ENCODE measurements at places on chromosomes 1 and 21.

DNA sequence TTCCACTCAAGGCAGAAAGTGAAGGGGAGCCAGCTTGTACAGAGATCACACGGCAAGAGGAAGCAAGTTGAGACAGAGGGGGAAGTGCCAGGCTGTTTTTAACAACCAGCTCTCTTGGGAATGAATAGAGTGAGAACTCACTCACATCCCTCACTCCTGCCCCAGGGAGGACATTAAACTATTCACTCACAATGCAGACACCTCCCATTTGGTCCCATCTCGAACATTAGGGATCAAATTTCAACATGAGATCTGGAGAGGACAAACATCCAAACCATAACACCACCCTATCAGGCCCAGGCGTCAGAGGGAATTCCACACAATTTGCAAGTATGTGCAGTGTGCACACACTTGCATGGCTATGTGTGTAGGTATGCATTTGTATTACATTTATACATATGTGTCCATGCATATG lies 62.7 kb downstream of the DMAP1 start:
- no peak for DNase-seq

- DNase-seq = no peak
Observed at GRCh38 chr1:94878329-94878728, 48.6 kb downstream of the CNN3 start.

DNA sequence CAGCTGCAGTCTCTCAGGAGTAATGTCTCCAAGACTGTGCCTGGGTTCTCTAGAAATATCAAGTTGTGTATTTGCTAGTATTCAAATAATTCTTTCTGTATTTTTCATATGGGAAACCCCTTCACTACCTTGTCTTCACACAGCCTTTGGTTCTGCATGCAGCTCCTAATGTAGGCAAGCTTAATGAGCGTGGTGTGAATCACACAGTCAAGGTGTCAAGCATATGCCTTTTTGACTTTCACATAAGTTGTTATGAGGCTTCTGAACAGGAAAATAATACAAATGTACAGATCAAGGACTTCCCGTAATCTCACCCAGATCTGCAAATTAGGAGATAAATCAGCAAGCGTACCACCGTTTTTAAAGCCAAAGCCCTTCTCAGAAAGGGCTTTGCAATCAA lies at the start of gene FCRL3:
TSS of gene FCRL3 (minus strand) at position 38 of the 400 bp plus-strand sequence. CDS start 280 bp downstream, outside the sequence.
- DNase-seq = no peak

DNA sequence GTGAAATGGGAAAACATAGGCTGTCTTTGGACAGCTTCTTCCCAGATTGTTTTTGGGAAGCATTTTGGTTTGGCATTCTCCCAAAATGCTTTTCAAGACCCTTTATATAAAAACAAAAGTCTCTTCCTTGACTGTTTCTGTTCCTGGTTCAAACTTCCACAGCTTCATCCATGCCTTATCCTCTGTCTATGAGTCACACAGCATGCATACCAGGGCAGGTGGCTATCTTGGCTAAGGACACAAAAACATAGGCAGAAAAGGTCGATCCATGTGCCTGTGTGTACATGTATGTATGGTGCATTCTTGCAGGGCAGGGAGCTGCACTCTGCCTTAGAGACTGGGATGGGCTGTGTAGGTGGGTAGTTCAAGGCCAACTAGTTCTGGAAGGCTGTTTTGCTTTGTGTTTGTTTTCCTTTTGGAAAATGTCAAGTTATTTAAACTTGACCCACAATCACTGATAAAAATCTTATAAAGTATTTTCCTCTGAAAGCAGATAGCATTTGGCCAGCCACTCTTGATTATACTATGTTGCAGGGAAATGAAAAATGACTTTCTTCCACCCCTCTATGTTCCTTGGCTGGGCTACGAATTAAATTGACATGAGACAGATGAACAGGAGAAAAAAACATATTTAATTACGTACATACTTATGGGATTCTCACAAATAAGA lies 437.0 kb downstream of the SIPA1L2 start:
- DNase-seq = no peak

DNA sequence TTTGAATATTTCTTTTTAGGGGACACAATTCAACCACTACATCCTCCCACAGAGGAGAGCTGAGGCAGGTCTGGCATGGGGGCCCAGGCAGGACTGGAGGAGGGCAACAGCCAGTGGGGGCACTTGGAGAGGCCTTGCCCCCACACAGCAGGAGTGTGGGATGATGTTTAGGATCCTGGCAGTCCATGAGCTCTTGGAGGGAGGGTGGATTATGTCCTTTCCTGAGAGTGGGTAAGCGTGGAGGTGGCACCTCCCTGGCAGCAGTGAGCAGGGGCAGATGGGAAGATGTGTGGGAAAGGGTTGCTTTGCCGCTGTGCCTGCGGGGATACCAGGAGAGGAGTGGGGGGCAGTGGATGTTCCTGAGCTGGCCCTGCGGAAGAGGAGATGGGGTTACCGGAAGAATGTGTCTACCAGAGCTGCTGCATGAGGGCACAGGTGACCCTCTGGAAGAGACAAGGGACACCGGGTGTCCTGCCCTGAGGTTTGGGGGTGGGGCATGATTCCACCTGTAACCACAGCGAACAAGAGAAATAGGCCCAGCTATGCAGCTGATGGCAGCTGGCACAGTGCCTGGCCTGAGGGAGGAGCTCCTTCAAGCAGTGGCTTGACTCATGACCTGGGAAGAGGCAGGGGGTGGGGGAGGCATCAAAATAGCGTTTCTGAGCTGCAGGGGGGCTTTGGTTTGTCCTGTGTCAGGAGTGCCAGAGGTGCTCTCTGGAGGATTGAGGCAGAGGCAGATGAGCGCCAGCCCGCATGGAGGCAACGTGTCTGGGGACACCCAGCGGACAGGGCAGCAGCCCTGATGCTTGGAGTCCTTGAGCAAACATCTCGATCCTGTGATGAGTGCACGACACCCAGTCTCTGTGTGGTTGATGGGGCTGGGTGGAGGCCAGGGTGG lies 123.9 kb upstream of the TMPRSS2 start:
- DNase-seq = no peak

DNA sequence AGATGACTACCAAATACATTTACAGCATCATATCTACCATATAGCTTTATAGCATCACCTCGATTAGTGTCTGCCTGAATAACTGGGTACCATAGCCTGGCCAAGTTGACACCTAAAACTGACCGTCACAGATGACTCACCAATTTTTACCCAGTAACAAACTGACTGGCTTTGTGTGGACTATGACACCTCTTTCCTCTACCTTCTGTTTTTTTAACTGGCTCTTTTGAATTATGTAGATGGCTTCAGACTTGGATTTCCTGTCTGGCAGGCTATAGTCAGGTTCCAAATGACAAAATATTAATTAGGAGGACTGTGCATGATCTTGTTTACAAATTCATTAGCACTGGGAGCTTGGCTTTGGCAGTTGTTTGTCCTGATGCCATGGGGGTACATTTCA lies 360.3 kb downstream of the TGFB2 start:
- no peak for DNase-seq

- no peak for DNase-seq
Observed at GRCh38 chr1:19967808-19968207, 11.6 kb downstream of the PLA2G2A start.

DNA sequence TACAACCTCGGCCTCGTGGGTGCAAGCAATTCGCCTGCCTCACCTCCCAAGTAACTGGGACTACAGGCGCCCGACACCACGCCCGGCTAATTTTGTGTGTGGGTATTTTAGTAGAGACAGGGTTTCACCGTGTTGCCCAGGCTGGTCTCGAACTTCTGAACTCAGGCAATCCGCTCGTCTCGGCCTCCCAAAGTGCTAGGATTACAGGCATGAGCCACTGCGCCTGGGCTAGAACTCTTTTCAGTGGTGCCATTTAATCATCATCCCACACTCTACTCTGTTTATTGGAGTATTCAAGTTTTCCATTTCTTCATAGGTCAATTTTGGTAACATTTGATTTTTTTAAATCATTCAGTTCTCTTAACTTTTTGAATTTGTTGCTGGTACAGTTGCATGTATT lies 101.3 kb downstream of the DHRS3 start:
- DNase-seq = no peak

DNA sequence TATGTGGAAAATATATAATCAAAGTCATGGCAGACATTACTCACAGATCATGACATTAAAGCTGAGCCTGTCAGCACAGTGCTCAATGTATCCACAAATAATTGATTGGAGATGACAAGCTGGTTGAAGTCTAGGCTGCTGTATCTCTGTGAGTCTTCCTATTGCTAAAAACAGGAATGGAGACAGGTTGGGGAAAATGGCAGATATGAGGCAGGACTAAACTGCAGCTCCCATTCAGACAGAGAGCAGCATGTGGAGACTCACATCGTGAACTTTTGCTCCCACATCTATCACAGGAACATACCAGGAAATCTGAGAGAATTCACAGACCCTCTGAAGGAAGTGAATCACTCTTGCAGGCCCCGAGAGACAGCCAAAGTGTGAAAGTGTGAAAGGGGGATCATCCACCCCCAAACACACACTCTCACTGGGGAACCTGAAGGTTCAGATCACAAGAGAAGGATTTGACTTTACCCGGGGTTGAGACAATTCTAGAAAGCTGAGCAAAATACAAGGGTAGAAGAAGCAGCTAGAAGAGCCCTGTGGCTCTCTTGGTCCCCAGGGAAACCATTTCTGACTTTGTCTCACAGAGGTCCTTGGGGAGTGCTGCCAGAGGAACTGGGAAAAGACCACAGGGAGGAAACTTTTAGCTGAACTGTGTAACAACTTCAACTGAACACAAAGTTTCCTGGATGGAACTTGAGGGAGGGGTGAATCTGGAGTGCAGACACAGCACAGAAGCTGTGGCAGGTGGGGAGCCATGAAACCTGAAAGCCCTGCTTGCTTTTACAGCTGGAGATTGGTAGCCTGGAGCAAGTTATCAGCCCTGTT lies 173.4 kb downstream of the S1PR1 start:
- no peak for DNase-seq

GRCh38 chr1:226201029-226201593 lies 14.6 kb upstream of the ACBD3 start:
- DNase-seq = no peak

DNA sequence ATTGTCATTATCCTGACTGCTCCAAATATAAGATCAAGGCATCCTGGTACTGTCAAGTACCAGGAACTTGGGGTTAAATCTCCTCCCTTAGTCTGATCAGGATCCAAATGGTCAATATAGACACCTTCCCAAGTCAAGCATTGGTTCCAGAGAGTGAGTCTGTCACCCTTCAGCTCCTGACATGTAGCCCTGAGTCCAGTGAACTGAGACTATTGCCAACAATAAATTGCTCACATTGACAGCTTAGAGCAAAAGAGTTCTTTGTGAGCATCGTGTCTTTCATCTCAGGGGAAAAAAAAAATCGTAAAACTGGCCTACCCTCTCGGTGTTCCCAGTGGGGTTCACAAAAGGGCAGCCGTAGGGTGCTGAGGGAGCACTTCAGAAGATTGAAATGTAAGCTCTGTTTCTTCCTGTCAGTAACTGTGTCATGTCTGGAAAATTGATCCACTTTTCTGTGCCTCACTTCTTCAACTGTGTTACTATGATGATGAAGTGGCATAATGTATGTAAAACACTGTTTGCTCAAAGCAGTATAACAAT lies 228.5 kb downstream of the KCNH1 start:
- DNase-seq = no peak

- DNase-seq = no peak
Observed at GRCh38 chr1:204287466-204287891, 72.2 kb downstream of the PLEKHA6 start.

DNA sequence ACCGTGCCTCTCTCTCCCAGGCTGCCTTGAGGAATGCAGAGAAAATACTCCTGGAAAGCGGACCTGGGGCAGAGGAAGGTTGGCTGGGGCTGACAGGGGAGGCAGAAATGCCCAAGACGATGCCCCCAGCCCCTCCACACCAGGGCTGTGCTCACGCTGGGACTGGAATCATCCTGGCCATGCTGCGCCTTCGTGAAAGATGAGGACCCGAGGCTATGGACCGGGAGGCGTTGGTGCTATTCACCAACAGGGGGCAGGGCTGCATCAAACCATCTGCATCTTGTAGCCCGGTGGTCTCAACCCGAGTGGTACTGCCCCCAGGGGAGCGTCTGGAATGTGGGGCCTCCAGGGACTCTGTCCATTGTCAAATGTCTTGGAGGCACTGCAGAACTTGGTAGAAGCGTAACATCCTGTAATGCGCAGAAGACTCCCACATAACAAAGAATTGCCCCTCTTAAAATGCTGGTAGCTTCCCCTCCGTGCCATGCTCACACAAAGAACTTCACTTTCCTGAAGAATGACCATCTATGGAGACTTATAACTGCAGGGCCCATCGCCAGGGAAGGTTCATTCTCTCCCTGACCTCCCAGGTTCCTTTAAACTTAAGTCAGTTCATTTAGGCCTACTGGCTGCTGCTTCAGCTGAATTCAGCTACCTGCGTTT lies 251.2 kb downstream of the RRAGC start:
- DNase-seq = no peak

DNA sequence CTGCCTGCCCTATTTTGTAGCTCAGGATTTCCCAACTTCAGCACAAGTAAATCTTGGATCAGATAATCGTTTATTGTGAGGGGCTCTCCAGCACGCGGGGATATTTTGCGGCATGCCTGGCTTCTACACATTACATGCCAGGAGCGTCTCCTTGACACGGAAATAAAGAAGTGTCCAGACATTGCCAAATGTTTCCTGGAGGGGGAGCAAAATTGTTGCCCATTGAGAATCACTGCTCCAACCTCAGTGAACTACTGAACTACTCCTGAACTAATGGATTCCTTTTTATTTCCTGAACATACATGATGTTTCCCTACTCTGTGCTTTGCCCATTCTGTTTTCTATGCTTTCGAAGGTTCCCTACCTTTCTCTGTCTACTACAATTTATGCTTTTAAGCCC lies 1359.1 kb upstream of the ADGRL2 start:
- no peak for DNase-seq

DNA sequence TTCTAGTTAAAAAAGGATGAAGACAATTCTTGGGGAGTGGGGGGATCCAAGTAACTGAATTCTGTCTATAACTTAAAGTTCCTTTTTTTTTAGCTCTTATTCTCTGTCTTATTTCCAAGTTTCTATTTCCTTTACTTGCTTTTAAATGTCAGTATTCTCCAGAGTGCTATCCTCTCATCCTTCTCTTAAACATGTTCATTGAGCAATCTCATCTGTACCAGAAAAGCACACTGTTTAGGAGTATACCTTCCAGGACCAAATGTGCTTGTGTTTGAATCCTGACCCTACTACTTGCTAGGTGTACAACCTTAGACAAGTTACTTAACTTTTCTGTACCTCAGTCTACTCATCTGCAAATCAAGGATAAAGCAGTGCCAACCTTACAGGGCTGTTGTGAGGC lies 50.1 kb downstream of the AKT3 start:
- no peak for DNase-seq
